ENCODE measurements at places on chromosomes 1 and 21.

DNA sequence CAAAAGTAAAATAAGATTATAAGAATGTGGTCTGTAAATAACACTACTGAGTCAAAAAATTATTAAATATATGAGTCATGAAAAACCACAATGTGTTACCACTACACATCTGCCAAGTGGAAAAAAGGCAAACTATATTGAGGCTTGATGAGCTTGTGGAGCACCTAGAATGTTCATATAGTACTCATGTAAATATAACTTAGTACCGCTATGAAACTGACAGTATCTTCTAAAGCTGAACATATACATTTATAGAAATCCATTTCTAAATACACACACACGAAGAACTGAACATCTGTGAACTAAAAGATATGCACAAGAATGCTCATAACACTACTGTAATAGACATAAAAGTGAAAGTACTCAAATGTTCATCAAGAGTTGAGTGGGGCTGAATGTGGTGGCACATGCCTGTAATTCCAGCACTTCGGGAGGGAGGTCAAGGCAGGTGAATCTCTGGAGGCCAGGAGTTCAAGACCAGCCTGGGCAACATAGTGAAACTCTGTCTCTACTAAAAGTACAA is 18.5 kb upstream of the GBP3 start:
- no peak for DNase-seq

DNA sequence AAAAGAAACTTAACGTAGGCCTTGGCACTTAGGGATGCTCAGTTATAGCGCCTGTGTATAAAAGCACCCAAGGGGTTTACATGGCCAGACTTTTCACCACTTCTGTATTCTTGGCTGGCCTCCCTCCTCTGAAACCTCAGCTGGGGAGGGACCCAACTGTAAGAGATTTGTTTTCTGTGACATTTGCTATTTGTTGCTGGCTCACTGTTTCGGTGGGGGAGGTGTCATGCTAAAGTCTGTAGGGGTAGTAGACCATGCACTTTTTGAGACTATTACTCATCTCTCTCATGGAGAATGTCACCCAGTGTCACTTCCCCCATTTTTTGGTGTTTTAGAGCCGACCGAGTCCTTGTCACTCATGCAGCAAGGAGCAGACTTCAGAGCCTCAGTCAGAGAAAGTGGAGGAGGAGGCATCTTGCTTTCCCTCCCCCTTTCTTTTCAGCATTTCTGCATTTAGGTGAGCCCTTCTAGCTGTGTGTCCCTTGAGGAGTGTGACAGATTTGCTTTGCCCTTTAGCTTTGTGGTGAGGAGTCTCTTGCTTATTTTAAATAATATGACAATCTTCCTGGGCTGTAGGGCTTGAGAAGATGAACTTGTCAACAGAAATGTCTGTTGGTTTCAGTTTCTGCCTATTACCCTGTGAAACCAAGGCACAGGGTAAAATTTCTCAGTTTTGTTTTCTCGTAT is 160.1 kb downstream of the FASLG start:
- DNase-seq, result peak; percentile 56

GRCh38 chr1:63537940-63538339 is 14.6 kb downstream of the EFCAB7 start:
- no peak for DNase-seq

GRCh38 chr1:24202987-24203386 is 15.9 kb upstream of the IFNLR1 start:
- DNase-seq, result no peak

DNA sequence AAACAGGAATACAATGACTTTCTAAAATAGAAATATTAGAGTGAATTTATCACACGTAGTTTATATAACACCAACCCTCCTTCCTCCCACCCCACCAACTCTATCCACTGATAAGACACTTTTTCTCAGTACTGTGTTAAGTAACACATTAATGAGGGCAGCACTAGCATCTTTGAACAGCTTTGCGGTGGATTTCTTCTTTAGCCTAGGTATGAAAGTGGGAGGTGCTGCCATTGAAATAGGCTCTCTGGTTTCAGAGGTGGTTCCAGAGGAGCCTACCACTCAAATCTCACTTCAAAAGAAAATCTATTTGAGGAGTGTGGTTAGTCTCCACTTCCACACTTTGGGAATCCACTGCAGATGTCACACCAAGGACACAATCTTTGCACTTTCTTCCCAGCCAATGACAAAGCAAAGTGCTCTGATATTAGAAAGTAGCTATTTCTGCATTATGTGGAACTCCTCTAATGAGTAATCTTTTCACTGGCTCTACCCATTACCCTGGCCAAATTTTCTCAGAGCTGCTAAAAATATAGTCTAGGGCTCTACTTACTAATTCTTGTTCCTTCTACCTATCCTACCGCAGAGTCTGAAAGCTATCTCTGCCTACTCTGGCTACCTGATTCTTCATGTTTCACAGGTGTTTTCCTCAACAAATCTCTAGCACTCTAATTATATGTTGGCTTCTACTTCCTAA is 1667.8 kb downstream of the MRPL39 start:
- DNase-seq, result no peak

DNA sequence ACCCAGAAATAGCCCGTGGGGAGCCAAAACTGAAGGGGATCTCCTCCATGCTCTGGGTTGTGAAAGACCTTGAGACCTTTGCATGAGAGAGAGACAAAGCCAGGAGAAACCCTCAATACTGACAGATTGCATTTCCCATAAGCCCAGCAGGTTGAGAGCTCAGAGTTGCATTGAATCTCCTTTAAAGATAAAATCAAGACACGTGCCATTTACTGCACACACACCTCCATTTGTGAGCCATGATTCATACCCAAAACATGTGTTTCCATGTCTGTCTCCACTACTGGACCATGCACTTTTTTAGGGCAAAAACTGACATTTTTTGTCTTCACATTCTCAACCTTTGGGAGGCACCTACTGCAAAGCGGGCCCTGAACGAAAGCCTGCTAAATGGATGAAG is 144.0 kb upstream of the NRIP1 start:
- no peak for DNase-seq

- DNase-seq, result no peak
Observed at GRCh38 chr1:61968869-61969268, 225.8 kb upstream of the L1TD1 start.

DNA sequence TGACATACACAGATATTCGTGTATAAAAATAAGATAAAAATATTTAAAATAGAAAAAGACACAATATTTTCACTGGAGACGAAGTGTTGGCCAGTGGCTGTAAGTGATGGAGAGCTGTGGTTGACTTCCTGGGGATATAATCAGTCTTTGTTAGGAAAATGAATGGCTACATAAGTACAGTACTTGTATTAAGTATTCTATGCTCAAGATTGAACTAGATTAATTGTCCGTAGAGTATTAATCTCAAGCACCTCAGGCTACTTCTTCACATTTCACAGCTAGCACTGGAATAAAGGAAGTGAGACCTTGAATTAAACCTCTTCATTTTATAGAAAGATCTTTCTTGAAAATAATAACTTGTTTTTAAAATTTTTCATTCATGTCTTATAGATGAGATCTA is 39.0 kb upstream of the RGS5 start:
- no peak for DNase-seq

GRCh38 chr21:26397545-26397944 is 175.5 kb downstream of the CYYR1 start:
- DNase-seq, result no peak

Measured in stimulated activated CD8-positive, alpha-beta memory T cell treated with anti-CD3 and anti-CD28 coated beads, Interleukin-15, amount 100 ng/mL, for 48 hours (primary cell).